Smooth muscle cell of bladder (primary cell): ENCODE measurements at places on chromosomes 1 and 21. TPM values are rescaled to one million over a fixed set of nuclear protein-coding genes. Genes with fewer than 3 reads are reported as not detected.

CDCA8 gene
- 0.74 and 1.00 TPM in 2 replicates for total RNA-seq

DNAH14 gene
- 8.9 and 12.1 TPM in 2 replicates for total RNA-seq

ALG14 gene
- total RNA-seq: 1.7 and 4.4 TPM in 2 replicates

KRTAP7-1 gene
- not detected in 2 replicates for total RNA-seq

ANKRD65 gene
- 0.28 and 0.46 TPM in 2 replicates for total RNA-seq

NTRK1 gene
- under 0.01 TPM in 1 of 2 replicates, not detected in the other for total RNA-seq

GJA5 gene
- 0.09 TPM in 1 of 2 replicates, not detected in the other for total RNA-seq

CYP4Z1 gene
- total RNA-seq: not detected in 2 replicates

KIF14 gene
- total RNA-seq: 1.2 and 1.3 TPM in 2 replicates

IGSF5 gene
- total RNA-seq: not detected in 2 replicates

PCAT6 gene
- 0.55 TPM in 1 of 2 replicates, not detected in the other for total RNA-seq

VAMP3 gene
- 66.5 and 73.4 TPM in 2 replicates for total RNA-seq

CKS1B gene
- total RNA-seq: 17.4 and 25.2 TPM in 2 replicates

MAEL gene
- total RNA-seq: under 0.01 TPM in 1 of 2 replicates, not detected in the other

F3 gene
- 59.4 and 223 TPM in 2 replicates for total RNA-seq

LCE1C gene
- total RNA-seq: not detected in 2 replicates

CELA3A gene
- not detected in 2 replicates for total RNA-seq
